AG04449 (cell line): ENCODE measurements at places on chromosomes 2 and 18.

DNA sequence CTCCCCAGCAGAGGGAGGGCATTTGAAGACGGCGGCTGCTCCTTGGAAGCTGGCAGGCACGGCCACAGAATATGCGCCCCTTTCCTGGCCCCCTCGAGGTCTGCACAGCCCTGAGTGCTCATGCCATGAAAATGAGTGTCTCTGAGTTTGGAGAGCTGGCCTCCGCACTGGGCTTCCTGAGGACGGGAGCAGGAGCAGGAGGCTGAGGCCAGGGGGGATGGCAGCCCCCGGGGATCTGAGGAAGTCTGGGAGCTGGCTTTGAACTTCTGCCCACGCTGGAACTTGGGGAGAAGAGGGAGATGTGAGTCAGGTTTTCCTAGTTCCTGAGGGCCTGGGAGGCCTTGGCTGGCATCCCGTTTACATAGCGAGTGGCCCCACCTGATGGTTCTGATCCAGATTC is 47.0 kb downstream of the RRM2 start:
- no peak for DNase-seq

DNA sequence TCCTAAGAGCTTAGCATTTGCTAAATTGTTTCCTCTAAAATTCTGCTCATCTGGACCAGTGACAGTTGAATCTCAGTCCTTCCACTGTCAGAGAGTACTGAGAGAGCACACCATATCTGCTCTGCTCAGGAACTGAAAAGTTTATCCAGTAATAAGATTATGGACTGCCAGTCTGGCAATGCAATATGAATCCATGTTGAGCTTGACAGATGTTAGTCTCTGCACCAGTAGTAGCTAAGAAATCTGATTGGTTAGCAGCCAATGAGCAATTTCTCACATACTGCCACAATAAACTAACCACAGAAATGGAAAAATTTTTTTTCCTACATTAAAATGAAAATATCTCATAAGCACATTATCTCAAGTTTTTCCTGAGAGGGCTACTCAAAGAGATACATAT is 2.3 kb downstream of the PRKD3 start:
- no peak for DNase-seq

DNA sequence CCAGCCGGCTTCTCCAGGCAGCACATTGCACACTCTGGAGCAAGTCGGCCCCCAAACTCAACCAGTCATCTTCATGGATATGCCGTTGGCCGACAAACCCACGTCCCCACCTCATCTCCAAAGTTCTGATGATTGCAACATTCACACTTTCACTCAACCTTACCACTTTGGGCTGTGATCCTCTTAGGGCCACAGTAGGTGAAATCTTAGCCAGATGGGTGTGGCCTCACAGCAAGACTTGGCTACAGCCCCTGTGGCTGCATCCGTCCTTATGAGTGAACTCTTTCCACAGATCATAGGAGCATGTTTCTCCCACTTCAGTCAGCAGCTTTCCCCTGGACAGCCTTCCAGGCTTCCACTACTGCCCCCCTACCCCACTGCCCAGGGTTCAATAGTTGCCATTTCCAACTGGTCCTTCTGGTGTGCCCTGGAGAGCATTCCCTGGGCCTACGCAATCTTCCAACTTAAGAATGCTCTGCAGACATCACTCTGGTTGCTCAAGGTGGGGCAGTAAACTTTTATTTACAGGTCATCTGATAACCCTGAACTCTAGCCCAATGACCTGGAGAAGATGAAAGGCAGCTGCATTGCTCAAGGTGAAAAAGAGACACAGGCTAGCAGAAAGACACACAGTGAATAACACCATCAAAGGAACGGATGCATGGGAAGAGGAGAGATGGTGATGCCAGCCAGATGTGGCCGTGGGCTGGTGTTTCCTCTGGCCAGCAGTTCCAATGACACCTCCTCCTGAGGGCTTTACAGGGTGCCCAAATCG is 34.5 kb downstream of the ARL4C start:
- DNase-seq = no peak

DNA sequence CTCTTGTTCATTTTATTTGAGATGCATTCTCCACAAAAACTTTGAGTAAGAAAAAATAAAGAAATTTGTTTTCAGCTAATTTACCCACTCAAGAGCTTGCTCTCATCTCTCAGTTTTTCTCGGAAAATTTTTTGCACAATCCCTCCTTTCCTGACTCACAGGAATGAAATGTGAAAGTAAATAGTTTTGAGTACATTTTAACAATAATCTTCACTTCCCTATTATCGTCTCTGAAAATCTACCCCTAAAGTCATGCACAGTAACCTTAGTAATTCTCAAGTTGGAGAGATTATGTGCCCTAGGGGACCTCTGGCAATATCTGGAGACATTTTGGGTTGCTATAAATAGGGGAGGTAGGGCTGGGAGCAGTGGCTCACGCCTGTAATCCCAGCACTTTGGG is 2.6 kb downstream of the CYB5A start:
- DNase-seq = no peak

DNA sequence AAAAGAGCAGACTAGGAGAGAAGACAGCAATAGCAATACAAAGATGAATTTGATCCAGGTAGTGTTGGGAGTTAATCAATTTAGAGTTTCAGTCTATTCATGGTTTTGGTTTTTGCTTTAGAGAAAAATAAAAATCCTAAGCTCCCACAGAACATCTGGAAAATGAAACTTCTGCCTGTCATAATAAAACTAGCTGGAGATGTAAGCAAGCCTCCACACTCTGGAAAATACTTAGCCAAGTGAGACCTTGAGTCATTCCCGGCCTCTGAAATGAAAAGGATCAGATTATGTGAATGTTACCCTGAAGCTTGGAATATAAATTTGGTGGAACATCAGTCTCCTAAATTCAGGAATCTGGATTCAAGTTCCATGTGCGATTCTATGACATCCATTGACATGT is 485.6 kb upstream of the SPRED2 start:
- no peak for DNase-seq

- DNase-seq = no peak
Observed at GRCh38 chr2:128466376-128466775, 147.7 kb upstream of the HS6ST1 start.

DNA sequence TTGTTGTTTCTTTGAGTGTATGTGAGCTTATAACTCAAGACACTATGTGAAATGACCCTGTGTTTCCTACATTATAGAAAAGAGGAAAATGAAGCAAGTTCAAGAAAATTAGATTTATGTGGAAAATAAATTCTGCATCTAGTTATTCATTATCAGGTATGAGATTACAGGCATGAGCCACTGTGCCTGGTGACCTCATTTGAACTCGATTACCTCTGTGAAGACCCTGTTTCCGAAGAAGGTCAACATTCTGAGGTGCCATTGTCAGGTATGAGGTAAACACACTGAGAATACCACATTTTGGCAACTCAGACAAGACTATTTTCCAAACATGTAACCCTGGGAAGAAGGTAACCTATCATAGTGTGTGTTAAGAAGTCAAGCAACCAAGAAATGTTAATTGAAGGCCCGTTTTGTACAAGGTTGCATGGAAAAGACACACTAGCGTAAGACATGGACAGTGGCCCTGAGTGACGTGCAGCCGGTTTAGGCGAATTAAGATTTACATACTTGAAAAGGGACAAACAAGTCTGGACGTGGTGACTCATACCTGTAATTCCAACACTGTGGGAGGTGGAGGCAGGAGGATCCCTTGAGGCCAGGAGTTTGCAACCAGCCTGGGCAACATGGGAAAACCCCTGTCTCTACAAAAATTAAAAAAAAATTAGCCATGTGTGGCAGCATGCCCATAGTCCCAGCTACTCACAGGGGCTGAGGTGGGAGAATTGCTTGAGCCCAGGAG is 186.6 kb downstream of the NEDD4L start:
- DNase-seq = no peak

DNA sequence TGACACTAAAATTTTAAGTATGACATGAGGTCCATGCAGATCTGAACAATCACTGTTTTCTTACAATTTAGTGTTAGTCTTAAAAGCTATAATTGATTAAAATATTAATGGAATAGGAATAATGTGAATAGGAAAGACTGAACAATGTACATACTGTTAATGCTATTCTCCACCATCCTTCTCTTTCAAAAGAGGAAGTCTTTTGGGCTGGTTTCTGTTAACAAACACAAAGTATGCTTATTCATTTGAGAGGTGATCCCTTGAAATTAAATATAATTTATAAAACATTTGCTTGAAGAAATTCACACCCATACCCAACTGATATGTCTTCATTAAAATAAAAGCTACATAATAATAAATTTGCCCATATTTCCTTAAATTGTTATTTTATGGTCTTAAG is 2.3 kb downstream of the STPG4 start:
- DNase-seq = no peak

DNA sequence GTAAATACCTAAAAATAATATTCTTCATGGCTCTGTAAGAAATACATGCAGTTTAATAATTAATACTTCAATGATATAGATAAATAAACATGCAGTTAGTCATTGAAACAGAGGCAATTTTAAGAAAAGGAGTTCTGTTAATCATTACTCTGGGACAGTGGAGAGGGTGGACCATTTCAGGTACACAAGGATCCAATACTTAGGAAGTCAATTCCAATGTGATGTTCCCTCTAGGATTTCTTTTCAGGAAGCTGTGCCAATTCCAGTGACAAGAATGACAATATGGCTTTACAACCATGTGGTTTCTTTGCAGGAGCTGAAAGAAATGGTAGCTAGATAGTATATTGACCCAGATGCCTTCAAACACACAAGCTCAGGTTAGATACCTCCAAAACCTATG is 175.8 kb upstream of the NETO1 start:
- no peak for DNase-seq
